ENCODE measurements at places on chromosomes 11 and 22. TPM values are rescaled to one million over a fixed set of nuclear protein-coding genes. Genes with fewer than 3 reads are reported as not detected.

PKDREJ gene
- total RNA-seq = under 0.01 TPM

MYBPC3 gene
- total RNA-seq = not detected

KRTAP5-7 gene
- 0.16 TPM for total RNA-seq

RIMBP3B gene
- total RNA-seq = not detected

PANX2 gene
- 0.16 TPM for total RNA-seq

PARVA gene
- total RNA-seq = 32.7 TPM

MMP3 gene
- total RNA-seq = not detected

TRIM49 gene
- total RNA-seq = not detected

PIWIL4 gene
- total RNA-seq = 0.32 TPM

VWCE gene
- total RNA-seq = 5.0 TPM

ARHGAP42 gene
- 28.2 TPM for total RNA-seq

ARHGEF17 gene
- total RNA-seq = 49.5 TPM

RAPSN gene
- total RNA-seq = 0.32 TPM

MB gene
- total RNA-seq = not detected

INS gene
- not detected for total RNA-seq

YAP1 gene
- total RNA-seq = 16.7 TPM

TMA7B gene
- not detected for total RNA-seq

POU2AF1 gene
- not detected for total RNA-seq

SPI1 gene
- not detected for total RNA-seq

All from bladder microvascular endothelial cell (primary cell).